ENCODE measurements at places on chromosomes 3 and 15.

DNA sequence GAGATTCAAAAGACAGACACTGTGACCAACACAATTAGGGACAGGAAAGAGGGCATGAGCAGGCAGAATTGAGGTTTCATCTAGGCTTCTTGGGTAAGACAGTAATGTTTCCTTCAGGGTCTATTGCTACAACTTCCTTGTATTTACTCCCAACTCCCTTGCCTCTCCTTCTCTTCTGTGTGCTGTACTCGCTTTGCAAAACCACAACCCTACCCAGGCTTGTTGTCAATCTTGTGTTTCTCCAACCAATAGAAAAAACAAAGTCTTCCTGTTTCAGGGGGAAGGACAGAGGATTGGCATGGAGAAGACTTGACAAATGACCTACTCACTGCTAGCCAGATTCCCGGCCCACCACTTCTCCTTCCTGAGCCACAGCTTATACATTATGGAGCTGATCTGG, 36.3 kb upstream of the MASP1 start:
- DNase-seq: no peak

- DNase-seq: no peak
Measured at GRCh38 chr3:138188013-138188730, 1.1 kb downstream of the ARMC8 start.

- DNase-seq: no peak
Measured at GRCh38 chr15:85583442-85583841, 203.0 kb downstream of the AKAP13 start.

DNA sequence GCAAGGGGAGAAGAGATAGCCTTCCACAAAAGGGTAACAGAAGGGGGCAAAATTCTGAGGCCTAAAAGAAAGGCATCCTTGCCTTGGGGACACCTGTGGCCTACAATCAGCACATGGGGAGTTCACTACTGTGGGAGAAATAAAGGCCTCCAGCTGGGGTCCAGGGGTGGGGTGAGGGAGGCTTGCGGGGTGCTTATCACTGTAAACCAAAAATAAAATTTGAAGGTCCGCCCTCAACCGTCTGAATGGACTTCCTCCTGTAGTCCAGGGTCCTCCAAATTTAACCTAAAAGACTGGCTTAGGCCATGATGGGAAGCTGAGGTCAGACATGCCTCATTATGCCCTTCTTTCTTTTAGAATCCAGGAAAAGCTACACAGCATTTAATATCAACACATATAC, 2.1 kb upstream of the POLR2M start:
- no peak for DNase-seq

GRCh38 chr15:67013696-67014095, 51.7 kb upstream of the SMAD3 start:
- no peak for DNase-seq

- DNase-seq: peak; percentile 59
Measured at GRCh38 chr15:51830276-51830806, 888 bp downstream of the TMOD3 start.

- no peak for DNase-seq
Measured at GRCh38 chr3:12042638-12043037, 38.5 kb downstream of the SYN2 start.

- no peak for DNase-seq
Measured at GRCh38 chr3:100776746-100777145, 67.5 kb downstream of the TFG start.

DNA sequence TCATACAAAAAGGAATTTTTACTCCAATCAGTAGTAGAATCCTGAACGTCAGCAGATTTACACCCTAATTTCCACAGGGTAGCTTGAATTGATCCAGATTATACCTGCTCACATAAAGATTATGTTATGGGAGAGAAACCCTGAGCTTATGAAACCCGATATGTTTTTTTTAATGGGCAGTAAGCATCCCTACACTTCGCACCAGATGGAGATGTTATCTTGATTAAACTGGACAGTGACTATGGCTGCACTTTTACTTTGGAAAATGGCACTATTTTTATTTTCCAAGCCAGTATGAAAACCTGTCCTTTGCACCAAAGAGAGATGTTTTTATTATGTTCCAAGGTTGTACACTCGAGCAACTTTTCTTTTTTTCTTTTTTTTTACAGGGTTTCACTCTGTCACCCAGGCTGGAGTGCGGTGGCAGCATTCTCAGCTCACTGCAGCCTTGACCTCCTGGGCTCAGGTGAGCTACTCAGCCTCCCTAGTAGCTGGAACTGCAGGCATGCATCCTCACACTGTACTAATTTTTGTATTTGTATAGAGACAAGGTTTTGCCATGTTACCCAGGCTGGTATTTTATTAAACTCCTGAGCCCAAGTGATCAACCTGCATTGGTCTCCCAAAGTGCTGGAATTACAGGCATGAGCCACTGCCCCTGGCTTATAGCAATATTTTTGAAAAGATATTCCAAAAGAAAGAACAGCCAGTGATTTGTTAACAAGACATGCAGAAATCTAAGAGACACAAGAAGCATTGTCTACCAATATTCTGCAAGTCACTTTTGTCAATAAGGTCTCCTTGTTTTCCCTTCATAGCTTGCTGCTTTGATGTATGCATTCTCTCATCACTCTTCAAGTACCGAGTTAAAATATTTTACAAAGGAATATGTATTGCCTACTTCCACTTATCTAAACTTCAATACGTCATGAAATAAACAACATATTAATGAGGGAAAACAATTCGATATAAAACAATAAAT, 1412.6 kb downstream of the ZPLD1 start:
- no peak for DNase-seq

DNA sequence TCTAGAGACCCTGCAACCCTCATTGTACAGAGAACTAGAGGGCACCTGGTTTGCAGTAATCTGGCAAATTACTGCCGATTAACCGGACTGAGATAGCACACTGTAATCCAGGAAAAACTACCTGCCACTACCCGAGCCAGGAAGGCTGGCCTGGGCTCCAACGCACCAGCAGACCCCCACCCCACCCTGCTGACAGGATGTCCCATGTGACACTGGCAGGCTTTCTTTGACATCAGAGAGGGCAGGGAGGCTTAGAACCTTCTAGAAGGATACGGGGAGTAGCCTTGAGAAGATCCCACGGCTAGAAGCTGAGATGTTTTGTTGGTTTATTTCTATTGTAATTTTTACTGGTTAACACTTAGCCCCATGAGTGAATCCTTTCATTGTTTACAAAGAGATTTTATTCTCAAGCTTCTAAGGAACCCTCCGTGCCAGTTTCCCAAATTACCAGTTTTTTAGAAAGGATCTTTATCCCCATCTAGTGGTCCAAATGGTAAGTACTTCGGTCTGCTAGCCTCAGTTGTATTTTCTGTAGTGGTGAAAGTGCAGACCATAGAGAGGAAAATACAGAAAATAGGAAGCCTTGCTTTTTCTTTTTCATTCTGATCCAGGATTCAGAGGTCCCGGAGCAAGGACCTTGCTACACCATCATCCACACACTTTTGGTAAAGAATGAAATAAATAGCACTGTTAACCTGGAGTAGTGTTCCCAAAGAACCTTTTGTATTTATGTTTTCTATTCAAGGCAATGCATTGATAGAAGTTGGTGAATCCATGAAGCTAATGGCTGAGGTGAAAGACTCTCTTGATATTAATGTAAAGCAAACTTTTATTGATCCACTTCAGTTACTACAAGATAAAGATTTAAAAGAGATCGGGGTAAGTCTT, 81.9 kb upstream of the ADAMTSL3 start:
- DNase-seq: no peak

- DNase-seq: no peak
Measured at GRCh38 chr15:36803773-36804172, 224.3 kb downstream of the CDIN1 start.

GRCh38 chr3:82085851-82086475, 324.5 kb upstream of the GBE1 start:
- DNase-seq: no peak

All from ureter (tissue), 1 donor.